ENCODE measurements at places on chromosomes 16 and 17.

DNA sequence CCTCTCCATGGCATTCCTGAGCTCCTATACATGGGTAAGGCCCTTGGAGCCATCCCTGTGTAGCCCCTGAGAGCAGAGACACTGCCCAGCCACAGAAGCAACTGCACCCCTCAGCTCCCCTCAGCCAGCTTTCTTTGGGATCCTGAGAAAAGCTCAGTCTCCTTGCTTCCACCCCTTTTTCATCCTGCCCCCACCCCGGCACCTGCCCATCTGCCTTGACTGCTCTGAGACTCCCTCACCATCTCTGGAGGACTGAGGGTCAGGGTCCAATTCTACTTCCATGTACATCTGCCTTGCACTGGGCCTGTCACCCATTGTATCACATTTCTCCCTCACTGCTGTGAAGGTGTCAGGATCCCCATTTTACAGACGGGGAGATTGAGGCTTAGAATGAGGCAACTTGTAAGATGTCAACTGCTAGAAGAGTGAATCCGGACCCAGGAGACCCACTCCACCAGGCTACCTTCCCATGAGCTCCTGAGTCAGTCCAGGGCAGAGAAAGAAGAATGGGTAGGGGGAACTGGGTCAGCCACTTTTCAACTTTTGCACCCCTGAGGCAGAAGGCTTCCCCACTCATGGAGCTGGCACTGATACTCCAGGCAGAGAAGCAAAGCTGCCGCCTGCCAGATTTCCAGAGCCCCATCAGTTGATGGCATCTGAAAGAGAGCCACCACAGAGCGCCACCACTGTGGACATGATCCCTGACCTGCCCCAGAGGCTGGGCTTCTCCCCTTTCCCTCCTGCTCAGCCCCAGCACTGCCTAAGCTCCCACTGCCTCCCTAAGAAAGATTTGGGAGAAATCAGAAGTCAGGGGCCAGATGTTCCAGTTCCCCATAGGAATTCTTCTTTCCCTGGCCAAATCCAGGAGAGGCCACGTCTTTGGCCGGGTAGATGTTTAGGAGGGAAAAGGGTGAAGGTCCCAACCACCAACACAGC, 135.4 kb downstream of the TMEM132E start:
- DNase-seq: no peak

DNA sequence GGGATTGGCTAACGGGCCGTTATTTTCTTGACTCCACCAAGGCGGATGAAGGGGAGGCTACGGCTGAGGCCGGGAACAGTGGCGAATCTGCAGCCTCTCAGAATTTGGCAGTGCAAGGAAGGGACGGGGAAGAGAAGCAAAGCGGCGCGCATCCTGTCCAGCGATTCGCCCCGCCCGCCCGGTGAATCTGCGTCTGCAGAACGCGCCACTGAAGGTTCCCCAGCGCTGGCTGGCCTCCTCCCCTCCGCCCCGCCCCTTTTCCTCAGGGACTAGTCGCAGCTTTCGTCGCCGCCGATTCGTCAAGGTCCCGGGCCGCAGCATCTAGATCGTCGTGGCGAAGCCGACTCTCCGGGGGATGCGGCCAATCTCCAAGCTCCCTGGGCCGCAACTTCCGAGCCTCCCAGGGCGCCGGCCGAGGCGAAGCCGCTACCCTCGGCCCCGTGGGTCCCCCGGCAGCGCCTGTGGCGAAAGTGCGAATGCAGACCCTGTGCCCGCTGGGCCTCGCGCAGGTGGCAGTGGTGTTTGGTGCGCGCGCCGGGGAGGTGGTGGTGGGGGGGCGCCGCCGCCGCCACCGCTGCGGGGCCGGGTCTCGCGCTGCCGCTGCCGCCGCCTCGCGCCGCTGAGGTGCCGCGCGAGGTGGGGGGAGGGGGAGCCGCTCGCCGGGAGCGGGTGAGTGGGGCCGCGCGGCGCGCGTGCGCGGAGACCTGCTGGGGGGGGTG, at the start of gene SETD1A:
Gene SETD1A, plus strand, starts transcription at position 299 of the 719 bp plus-strand sequence. CDS start 978 bp downstream, outside the sequence.
- DNase-seq: peak; percentile 88

DNA sequence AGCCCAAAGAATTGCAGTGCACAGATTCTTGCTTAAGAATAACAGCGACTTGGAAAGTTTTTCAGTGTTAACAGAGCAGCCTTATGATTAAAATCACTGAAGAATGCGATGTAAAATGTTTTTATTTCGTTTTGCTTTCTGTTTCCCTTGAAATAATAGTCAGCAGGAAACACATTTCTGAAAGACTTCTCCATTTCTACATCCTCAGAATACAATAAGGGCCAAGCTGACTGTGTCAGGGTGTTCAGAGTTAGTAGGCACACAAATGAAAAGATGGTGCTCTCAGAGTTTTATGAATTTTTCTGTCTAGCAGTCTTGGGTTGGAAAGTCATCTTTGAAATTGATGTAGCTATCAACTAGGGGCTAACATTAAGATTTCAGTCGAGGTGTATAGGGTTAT, 582.9 kb upstream of the RBFOX1 start:
- no peak for DNase-seq

DNA sequence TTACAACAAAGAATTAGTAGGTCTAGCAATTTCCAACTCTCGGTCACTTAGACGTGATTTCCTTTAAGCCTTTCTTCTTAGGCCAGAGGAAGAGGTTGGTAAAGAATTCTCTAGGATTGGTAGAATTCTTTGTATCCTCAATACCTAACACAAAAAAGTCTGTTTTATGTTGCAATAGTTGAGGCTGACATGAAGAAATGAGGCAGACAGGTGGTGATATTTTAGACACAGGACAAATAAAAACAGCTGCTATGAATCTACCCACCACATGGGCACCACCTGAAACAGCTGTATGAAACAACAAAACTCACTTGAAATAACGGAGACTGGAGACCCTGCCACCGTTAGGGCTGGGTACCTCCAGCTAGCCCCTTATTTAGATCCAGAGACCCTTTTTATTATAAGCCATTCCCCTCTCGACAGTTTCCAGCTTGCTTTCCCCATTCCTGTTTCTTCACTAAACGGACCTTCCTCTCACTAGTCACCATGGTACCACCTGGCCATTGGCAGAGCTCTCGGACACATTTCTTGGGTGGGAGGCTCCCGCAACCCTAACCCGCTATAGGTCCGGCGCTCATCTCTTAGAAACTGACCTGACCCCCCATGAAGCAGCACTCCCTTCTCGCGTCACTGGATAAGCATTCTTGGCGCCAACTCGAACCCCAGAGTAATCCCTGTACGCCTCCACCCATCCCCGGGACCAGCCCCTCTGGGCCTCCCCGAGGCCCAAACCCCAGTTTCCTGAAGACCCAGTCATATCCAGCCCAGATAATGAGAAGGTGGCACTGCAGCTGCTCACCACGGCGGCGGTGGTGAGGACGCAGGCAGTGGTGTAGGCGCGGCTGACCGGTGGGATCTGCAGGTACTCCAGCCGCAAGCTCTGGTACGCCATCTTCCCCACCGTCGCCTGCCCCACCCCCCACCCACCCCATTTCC, at the start of gene DERL2:
Gene DERL2, minus strand, starts transcription at position 909 of the 936 bp plus-strand sequence. Its CDS starts 17 bp downstream, at position 892.
- DNase-seq: no peak

DNA sequence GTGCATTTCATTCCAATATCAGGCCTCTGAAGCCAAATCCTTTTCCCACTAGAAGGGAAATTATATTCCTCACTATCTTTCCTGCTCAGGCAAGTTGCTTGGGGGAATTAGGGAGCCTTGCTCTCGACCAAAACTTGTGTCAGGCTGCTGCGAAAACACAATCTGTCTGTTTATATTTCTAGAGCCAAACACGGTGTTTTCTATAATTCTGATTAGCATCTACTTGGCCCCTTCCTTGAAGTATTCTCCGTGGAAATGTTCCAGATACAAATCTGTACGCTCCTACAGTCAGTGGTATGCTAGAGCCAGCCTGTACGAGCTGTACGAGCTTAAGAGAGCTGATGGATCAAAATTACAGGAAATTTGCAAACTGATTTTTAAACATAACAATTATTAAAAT, 299.3 kb upstream of the SALL1 start:
- no peak for DNase-seq

DNA sequence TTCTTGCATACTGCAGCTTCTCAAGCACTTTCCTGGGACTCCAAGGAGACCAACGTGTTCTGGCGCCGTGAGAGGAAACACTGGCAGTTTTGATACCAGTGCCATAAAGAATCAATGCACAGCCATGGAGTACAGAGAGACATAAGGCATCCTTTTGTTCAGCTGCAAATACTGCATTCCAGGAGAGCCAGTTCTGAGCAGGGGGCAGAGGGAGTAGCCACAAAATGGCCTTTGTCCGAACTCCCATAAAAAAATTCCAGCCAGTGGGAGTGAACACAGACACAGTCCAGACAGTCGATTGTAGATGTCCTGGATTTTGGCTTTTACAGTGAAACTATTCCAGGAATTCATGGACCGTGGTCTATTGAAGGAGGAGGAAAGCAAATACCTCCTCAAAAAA, 36.2 kb upstream of the TEKT3 start:
- no peak for DNase-seq

DNA sequence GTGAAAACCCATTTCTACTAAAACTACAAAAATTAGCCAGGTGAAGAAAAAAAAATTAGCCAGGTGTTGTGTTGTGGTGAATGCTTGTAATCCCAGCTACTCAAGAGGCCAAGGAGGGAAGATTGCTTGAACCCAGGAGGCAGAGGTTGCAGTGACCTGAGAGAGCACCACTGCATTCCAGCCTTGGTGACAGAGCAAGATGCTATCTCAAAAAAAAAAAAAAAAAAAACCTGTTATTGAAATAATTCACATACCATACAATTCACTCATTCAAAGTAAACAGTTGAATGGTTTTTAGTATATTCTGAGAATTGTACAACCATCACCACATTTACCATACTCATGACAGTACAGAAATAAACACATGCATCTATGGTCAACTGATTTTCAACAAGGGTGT, 31.0 kb downstream of the ZNRF1 start:
- DNase-seq: no peak

DNA sequence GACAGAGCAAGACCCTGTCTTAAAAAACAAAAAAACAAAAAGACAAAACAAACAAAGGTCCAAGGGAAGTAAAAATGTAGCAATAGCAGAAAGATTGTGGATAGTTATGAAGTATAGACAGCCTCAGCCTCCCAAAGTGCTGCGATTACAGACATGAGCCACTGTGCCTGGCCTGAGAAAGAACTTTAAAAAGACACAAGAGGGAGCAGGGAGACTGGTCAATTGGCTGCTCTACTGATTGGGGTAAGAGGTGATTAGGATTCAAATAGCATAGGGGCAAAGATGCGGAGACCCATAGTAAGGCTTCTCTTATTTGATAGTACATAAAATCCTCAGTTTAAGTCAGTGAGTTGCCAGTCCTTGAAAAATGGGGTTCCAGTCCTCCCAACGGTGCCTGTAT, 518.2 kb upstream of the GOT2 start:
- no peak for DNase-seq

GRCh38 chr17:15122857-15123256, 142.3 kb downstream of the PMP22 start:
- no peak for DNase-seq

DNA sequence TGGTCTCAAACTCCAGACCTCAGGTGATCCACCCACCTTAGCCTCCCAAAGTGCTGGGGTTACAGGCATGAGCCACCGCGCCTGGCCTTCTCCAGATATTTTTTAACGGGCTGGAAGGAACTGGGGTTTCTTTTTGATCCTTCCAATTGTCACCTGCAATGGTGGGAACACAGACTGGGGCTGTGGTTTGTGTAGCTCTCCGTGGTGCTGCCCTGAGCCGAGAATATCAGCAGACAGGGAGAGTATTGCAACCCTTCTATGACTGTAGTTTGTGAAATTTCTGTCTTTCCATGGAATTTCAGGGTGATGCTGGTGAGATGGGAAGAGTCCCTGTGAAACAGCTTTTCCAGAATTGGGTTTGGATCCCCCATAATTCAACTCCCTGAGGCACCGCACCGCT, 263.5 kb downstream of the ENGASE start:
- no peak for DNase-seq

GRCh38 chr17:39225959-39226683, 376 bp upstream of the STAC2 start:
- peak; percentile 36 for DNase-seq

DNA sequence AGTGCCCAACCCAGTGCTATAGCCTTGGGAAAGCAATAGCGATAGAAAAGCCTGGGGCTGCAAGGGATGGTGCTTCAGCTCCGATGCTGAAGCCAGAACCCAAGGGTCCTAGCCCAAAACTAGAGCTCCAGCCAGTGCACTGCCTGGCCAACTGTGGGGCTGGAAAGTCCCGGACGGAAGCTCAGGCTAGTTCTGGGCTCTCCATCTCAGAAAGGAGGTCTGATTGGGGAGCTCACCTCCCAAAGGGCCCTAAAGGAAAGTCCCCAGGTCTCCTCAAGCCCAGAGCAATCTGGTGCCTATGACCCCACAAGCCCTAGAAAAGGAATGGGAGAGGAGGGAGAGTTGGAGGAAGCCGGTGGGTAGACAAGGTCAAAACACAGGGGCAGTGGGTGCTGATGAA, 2.0 kb upstream of the ABCC3 start:
- DNase-seq: no peak

DNA sequence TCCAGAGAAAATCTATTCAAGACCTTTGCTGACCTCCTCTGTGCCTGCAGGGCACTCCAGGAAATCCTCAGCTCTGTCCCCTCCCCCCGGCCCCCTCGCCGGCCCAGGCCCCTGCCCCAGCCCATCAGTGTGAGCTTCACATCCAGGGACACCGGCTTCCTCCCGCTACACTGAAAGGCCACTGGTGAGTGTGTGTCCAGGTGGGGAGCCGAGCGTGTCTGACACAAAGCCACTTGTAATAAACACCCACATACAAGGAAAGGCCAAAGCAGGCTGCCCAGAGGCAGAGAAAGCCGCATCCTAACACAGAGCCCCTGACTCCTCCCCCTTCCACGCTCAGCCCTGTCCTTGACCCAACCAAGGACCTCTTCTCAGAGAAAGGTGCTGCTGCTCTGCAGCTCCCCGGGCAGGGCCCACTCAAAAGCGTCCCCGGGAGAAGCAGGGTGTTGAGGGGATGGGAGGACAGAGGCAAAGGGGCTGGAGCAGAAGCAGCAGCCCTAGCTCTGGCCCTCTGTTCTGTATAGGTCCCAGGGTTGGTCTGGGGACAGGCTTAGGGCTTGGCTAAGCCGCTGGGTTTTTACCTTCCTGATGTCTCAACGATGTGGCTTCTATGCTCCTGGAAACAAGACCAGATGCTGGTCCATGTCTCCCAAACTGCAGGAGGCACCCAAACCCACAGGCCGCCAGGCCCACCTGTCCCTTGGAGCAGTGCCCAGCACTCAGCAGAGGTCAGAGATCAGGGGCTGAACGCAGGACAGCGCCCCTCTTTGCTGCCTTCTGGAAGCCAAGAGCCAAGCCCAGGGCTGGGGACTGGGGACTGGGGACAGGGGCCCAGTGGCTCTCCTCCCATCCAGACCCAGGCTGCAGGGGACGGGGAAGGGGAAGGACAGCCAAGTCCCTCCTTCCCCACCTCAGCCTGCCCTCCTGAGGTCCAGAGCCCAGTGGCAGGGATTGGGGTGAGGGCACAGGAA, 15.3 kb downstream of the MNT start:
- DNase-seq: no peak

GRCh38 chr17:4150096-4150495, 7.1 kb downstream of the CYB5D2 start:
- DNase-seq: no peak

- no peak for DNase-seq
These were observed 111.9 kb downstream of the GNAO1 start for GRCh38 chr16:56303066-56303715.
